ENCODE measurements at places on chromosomes 12 and 14.

GRCh38 chr12:4356041-4356327 lies 23.5 kb downstream of the FGF23 start:
- no peak for DNase-seq

DNA sequence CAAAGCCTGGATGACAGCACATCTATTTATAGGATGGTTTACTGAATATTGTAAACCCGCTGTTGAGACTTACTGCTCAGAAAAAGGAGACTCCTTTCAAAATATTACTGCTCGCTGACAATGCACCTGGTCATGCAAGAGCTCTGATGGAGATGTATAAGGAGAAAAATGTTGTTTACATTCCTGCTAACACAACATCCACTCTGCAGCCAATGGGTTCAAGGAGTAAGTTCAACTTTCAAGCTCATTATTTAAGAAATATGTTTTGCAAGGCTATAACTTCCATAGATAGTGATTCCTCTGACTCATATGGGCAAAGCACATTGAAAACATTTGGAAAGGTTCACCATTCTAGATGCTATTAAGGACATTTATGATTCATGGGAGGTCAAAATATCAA lies 201.7 kb downstream of the SNAPC1 start:
- DNase-seq = no peak

GRCh38 chr12:62933220-62933601 lies 1.7 kb downstream of the PPM1H start:
- peak; percentile 96 for DNase-seq

DNA sequence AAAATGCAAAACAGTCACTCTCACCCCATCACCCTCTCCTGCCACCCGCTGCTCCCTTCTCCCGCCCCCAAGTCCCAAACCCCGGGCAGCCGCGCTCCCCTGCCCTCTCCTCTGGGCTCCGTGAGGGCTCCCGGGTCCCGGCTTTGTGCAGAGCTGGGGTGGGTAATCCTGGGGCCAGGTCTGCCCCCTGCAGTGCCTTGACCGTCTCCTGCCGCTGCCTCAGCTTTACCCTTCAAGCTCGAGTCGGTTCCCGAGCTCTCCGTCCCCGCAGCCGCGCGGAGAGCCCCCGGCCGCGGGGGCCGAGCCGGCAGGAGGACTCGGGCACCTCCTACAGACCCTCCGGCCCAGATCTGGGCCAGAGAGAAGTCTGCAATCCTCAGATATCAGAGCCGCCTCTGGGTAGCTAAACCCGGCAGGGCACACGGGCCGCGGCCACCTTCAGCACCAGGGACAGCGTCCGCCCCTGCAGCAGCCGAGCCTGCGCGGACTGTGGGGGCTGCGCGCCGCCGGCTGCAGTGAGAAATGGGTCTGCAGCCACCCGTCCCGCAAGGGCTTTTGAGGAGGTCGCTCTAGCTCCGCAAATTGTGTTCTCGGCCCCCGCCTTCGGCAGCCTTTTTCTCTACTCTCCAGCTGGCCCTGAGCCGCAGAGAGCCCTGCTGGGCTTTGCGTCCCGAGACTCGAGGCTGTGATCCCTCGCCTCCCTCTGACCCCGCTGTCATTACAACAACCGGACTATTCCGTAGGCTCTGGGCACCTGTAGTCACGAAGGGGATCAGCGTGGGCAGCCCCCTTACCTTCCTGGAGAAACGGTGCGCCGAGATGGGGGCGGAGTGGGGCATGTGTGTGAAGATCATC lies 1.2 kb downstream of the PRMT8 start:
- DNase-seq = peak; percentile 62

DNA sequence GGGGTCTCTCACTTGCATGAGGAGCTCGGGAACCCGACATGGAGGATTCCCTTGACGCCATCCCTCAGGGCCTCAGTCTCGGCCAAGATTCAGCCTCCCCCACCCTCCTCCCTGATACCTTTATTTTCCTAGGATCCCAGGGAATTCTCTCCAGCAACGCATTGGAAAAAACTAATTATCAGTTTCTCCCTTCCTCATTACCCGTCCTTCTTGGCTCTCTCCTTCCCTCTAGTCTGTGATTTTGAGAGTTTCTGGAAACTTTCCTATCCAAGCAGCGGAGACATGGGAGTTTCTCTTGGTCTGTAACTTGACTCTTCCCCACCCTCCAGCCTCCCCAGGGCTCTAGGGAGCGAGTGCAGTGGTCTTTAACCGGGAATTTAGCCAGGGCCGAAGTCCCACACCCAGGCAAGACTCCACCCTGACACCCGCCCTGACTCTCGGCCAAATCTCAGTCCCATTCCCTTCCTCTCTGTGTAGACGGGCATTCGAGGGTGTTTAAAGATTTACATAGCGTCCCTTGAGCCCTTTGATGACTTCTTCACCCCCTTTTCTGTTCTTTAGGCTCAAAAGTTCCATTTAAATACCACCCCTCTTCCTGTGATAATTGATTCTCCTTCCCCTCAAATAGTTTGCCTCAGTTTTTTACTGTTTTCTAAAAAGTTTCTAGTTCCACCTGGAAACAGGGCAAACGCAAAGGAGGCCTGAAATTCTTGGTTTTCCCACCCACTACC lies 6.7 kb downstream of the HOXC5 start:
- no peak for DNase-seq

DNA sequence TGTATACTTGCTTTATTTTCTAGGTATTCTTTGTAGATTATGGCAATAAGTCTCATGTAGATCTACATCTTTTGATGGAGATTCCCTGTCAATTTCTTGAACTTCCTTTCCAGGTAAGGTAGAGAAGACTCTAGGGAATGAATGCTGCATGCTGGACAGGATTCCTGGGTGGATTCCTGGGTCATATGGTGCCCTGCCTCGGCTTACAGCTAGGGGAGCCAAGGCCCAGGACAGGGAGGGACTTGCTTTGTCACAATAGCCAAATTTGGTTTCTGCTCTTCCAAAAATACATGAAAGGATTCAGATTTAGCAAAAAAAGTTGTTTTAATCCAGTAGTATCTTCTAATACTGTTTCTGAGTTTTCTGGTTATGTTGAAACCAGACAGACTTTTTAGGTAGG lies 59.5 kb upstream of the ASPG start:
- DNase-seq = no peak

- no peak for DNase-seq
Observed at GRCh38 chr12:85489194-85489593, 209.2 kb downstream of the ALX1 start.

DNA sequence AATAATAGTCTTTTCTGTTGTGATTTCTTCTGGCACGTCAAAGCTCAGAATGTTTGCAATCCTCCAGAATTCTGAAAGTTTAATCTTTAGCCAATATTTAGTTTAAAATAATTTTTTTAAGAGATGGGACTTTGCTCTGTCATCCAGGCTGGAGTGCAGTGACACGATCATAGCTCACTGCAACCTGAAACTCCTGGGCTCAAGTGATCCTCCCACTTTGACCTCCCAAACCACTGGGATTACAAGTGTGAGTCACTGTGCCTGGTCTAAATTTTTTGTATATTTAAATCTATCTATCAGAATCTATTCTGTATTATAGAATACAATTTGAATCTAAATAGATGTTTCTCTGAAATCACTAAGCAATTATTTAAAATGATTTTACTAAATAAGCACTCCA lies 572.7 kb downstream of the VRK1 start:
- no peak for DNase-seq

- no peak for DNase-seq
Observed at GRCh38 chr14:99519931-99520421, 38.8 kb downstream of the CCNK start.

DNA sequence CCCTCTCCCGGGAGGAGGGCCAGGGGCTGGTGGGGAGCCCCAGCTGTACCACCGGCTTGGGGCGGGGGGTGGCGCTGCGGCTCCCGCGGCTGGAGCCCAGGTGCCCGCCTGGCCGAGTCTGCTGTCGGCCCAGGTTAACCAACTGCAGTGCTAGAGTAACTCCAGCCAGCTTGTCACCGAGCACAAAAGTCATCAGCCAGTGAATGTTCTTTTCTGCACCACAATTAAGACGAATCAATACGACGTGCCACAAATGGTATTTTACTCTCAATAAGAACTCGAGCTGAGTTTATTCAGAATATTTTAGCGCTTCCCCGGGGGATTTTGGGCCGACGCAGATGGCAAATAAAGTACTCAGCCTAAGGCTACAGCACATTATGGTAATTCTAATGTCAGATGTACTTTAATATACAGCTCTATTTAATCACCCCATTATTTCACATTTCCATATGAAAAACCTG lies 83.2 kb downstream of the BCL11B start:
- DNase-seq = peak; percentile 42

- DNase-seq = no peak
Observed at GRCh38 chr14:27392153-27392552, 794.3 kb upstream of the NOVA1 start.

- DNase-seq = no peak
Observed at GRCh38 chr12:66503746-66504145, 175.1 kb downstream of the GRIP1 start.

DNA sequence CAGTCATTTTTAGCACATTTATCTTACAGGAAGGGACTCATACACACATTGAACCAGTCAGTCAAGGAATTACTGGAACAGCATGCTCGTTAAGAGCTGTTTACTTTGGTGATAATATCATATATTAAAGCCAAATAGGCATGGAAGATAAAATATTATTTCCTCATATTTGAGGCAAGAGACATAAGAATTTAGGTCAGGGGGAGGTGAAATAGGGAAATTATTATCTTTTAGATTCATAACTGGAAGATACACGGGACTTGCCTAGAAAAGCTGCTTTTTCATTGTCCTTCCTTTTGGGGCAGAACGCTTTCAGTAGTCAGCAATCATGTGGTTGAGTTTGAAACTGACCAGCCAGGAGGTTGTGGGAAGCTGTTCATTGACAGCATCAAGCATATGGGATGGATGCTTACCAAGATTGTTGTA lies 72.5 kb downstream of the NTN4 start:
- no peak for DNase-seq

DNA sequence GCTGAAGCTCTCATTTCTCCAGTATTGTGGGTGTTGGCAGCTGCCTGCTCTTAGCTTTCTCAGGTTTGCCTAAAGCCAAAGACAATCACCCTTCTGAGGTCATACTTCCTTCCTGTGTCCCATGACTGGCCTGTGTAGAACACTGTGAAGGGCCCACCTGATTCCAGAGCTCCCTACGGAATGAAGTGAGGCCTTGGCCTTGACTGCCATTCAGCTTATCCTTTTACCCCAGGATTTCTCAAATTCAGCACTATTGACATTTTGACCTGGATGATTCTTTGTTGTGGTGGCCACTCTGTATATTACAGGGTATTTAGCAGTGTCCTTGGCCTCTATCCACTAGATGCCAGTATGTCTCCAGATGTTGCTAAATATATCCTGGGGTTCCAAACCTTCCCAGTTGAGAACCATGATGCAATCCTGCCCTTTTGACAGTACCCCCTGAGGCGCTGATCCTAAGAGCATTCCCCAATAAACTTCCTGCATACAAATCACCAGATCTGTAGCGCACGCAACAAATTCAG lies 112.3 kb upstream of the KRR1 start:
- DNase-seq = no peak

GRCh38 chr12:107461222-107461975 lies 224.2 kb upstream of the PWP1 start:
- DNase-seq = no peak

All from cerebellum (tissue), 4 donors.